ENCODE measurements at places on chromosomes 3 and 15.

- no peak for DNase-seq
Measured at GRCh38 chr15:84785053-84785452, 32.1 kb upstream of the ALPK3 start.

DNA sequence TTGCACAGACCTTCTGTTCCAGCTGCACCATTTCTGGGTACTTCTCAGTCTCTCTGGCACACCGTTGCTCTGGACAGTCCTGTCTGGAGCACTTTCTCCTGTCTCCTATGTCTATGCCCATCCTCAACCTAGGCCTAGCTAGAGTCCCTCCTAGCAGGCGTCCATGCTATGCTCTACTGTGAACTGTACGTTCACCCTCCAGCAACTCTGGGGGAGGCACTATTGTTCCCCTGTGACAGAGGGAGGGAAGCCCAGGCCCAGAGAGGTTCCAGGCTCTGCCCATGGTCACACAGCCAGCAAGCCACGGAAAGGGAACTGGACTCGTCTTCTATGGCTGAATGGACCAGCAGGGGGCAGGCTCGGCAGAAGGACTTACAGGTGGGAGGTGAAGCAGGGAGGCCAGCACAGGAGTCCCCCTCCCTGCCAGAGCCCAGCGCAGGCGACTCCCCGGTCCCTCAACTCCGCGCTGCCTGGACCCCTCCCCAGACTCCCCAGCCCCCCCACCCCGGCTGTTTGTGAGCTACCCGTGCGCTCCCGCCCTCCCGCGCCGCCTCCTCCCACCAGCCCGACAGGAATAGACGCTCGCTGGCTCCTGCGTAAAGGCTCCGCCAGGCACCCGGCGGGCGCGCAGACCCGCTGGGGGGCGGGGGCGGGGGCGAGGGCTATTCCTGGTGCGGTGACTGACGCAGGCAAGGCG, 1.7 kb upstream of the LINGO1 start:
- DNase-seq, result peak; percentile 68

- DNase-seq, result no peak
Measured at GRCh38 chr3:151795276-151795675, 18.6 kb upstream of the AADAC start.

GRCh38 chr3:11164607-11165006, 10.3 kb downstream of the HRH1 start:
- no peak for DNase-seq

DNA sequence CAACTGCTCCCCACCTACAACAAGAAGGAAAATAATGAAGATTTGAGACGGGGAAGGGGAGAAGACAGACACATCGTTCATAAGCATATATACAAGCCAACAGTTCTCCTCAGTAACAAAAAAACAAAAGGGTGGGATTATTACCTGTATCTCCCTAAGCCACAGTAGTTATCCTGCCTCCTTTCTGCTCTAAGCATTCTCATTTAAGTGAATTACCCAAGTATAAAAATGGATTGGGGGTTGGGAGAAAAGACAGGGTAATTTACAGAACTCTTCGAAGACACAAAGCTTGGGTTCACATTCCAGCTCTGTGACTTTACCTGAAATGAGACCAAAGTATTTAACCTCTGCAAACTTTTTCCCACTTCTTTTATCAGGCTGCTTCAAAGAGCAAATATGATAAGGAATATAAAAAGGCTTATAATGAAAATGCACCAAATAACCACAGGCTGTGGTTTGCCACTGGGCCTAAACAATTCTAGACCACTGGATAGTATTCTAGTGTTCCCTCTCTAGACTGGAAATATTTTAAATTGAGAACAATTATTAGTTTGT, 64.4 kb downstream of the UACA start:
- DNase-seq, result no peak

All from activated CD4-positive, alpha-beta T cell treated with anti-CD3 and anti-CD28 coated beads, Interleukin-2, Interleukin-4, amounts not matched to agents 100 ng/mL and 50 ng/mL, durations not matched to agents 16 hours and 8 hours (primary cell).